ENCODE measurements at places on chromosomes 3 and 15. TPM values are rescaled to one million over a fixed set of nuclear protein-coding genes. Genes with fewer than 3 reads are reported as not detected.

DNA sequence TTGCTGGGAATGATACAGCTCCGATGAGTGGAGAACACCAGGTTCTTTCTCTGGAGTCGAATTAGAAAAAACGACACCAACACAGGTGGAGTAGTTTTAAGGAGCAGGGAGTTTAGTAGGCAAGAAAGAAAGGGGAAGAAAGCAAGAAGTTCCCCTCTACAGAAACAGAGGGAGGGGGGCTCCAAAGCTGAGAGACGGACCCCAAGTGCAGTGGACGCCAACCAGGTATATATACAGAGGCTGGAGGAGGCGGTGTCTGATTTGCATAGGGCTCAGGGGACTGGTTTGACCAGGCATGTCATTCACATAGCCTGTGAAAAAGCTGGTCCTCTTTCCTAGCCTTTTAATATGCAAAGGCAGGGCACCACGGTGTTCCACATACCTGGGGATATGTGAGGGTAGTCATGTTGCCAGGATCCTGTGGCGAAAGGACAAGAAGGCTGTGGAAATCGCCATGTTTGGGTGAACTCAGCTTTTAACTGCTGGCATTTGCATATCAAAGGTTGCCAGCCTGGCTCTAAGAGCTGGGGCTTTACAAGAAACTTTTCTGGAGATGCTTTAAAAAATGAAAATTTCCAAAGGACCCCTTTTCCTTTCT is 887.4 kb upstream of the EPHA6 start:
- no peak for DNase-seq

GRCh38 chr15:23561914-23562313 is 3.6 kb upstream of the MKRN3 start:
- no peak for DNase-seq

DNA sequence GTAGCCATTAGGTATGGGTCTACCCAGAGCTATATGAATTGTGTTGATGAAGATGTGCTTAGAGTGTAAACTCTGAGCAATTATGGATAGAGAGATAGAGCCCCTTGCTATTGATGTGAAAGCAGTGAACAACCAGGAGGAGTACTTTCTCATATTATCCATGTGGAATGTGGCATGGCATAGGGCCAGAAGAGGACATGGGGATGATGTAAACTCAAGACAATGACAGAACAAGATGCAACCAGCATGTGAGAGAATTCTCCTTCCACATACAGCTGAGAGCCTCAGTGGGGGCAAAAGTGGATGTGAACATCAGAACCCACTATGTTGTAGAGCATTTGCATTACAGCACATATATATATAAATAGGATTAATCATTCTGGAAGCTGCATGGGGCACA is 36.4 kb upstream of the BNC1 start:
- no peak for DNase-seq

GRCh38 chr3:71703797-71704196 is 21.4 kb downstream of the EIF4E3 start:
- DNase-seq = no peak

DNA sequence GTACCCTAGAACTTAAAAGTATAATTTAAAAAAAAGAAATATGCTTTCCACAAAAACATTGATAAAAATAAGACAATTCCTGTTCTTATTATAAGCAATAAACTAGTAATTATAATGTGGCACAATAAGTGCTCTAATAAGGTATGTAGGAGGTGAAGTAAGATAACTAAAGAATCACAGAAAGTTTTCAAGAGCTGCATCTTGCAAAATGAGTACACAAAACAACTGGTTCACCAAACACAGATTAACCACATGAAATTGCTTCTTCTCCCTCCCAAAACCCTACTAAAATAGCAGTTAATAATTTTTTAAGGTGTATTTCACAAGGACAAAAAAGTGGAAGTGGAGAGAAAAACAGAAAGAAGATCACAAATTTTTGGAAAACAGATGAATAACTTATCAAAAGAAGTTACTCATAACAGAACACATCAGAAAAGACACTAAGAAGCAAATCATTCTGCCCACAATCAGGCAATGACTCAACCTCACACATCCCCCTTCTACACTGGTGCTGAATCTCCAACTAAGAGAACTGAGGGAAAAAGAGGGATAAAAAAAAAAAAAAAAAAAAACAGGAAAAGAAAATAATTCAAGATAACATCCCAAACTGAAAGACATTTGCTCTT is 64.2 kb downstream of the TBC1D5 start:
- DNase-seq = peak; percentile 17

- DNase-seq = no peak
Measured at GRCh38 chr3:178084938-178085816, 451.1 kb upstream of the KCNMB2 start.

DNA sequence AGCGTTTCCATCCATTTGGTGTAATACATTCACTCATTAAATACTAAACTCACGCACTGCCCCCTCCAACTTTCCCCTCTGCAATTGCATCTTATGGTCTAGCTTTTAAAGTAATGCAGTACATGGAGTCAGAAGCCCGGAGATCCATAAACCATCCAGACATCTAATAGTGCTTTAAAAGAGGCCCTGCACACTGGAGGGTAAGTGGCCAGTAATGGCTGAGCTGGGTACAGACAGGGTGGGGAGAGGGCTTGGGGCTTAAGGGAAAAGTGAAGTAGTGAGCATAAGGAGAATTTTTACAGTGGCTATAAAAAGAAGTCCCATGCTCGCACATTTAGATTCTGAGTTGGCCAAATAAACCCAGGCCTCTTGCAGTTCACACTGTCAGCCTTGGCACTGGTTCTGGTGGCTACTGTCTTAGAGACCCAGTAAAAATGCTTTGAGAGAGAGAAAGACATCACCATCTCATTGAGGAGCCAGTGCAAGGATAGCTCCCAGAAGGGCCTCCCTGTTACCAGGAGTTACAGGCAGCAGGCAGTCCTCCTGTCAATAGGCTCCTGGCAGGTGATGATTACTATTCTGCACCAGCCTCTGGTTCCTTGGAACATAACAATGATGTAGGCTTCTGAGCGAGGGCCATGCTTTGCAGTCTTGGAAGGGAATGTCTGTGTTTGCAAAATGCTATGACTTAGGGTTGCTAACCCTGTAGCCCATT is 112.6 kb upstream of the NEO1 start:
- DNase-seq = no peak

GRCh38 chr15:48710952-48711495 is 65.5 kb upstream of the FBN1 start:
- peak; percentile 22 for DNase-seq

GOLGA8Q gene
- total RNA-seq = 0.21 TPM

COLQ gene
- 0.07 TPM for total RNA-seq

TLR9 gene
- total RNA-seq = not detected

FGF12 gene
- not detected for total RNA-seq

Measured in foreskin keratinocyte (primary cell).